Skin of body (tissue), 3 donors: ENCODE measurements at places on chromosomes 7 and 10. TPM values are rescaled to one million over a fixed set of nuclear protein-coding genes. Genes with fewer than 3 reads are reported as not detected.

The MYL7 gene
- total RNA-seq = 2.0 TPM

The LDB1 gene
- 39.3 TPM for total RNA-seq

The LRCH4 gene
- total RNA-seq = 13.3 TPM

The PNLIPRP1 gene
- total RNA-seq = not detected

The SLC26A3 gene
- not detected for total RNA-seq

The OR2A1 gene
- total RNA-seq = 0.20 TPM

The NOC3L gene
- 27.5 TPM for total RNA-seq

The HTR5A gene
- total RNA-seq = not detected

The FKBP6 gene
- not detected for total RNA-seq

The VPS26A gene
- 62.2 TPM for total RNA-seq

The ANKRD61 gene
- total RNA-seq = not detected

The PTF1A gene
- not detected for total RNA-seq

The SPDYE9 gene
- total RNA-seq = 0.10 TPM

The CD36 gene
- total RNA-seq = 589 TPM

The PRSS2 gene
- not detected for total RNA-seq

The SND1 gene
- 88.5 TPM for total RNA-seq

The NAPEPLD gene
- 18.9 TPM for total RNA-seq

The SUN1 gene
- total RNA-seq = 246 TPM

The WEE2 gene
- total RNA-seq = 0.10 TPM

The ZNF316 gene
- 13.4 TPM for total RNA-seq

The NRAP gene
- 13.6 TPM for total RNA-seq

The PITX3 gene
- total RNA-seq = 0.39 TPM

The RP9 gene
- 8.9 TPM for total RNA-seq

The CUBN gene
- total RNA-seq = 18.1 TPM

The DDIT4 gene
- 124 TPM for total RNA-seq

The IKZF1 gene
- 6.5 TPM for total RNA-seq

The WIPF3 gene
- total RNA-seq = 0.59 TPM

The MMD2 gene
- not detected for total RNA-seq

The EPHA1 gene
- 16.2 TPM for total RNA-seq

The PSMG3 gene
- total RNA-seq = 12.6 TPM

The THSD7A gene
- total RNA-seq = 6.9 TPM

The ALOX5 gene
- 9.4 TPM for total RNA-seq

The DNAJC1 gene
- total RNA-seq = 28.7 TPM

The GDF2 gene
- total RNA-seq = not detected

The SMKR1 gene
- total RNA-seq = 0.20 TPM
